GM13977 (cell line): ENCODE measurements at places on chromosomes 11 and 22.

DNA sequence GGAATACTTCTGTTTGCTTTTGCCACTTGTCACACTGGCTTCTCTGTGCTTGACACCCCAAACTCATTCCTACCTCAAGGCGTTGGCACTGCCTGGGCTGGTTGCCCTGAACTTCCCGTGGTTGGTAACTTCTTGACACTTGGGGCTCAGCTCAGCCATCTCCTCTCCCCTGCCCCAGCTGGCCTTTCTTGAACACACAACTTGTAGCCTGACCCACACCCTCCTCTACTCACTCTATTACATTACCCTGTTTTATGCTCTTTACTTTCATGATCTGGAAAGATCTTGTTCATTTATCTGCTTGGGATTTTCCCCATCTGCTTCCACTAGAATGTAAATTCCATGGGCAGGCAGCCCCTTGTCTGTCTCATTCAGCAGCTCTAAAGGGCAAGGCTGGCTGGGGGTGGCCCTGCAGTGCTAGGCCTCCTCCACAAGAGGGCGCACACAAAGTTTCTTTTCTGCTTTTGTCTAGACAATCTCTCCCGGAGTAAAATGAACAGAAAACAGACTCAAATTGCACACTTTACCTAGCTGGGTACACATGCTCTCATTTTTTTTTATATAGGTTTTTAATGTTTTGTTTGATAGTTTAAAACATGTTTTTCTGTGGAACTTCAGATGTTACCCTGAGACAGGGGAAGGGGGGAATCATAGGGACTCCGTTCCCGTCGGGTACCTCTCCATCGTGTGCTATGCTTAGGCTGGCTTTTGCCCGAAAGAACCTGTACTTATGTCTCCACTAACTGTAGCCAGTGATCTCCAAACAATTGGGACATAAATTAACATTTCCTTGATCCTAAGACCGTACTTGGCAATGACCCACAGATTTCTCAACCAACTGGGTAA lies 16.4 kb upstream of the MRGPRX2 start:
- peak; percentile 57 for DNase-seq

DNA sequence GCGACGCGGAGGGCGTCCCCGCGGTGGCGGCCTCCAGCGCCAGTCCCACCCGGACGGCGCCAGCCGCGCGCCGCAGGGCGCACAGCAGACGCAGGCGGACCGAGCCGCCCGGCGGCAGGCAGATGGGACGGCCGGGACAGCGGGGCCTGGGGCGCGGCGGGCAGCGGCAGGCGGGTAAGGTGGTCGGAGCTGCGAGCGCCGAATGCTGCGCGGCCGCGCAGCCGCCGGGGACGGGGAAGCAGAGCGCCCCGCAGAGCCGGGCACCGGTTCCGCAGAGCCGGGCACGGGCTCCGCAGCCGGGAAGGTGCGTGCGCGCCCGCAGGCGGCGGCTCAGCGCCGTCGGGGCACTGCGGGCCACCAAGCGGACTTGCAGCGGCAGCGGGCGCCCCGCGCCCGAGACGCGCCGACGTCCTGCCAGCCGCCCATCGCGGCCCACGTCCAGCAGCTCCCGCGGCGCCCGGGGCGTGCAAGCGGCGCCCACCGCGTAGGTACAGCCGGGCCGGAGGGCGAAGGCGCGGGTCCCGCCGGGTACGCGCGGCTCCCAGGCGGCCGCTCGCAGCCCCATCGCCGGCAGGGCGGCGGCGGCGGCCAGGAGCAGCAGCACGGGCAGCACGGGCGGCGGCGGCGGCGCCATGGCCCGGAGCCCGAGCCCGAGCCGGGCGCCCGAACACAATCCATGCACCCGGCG lies 739 bp downstream of the CELSR1 start:
- no peak for DNase-seq

GRCh38 chr11:46335890-46336562 lies 11.2 kb upstream of the DGKZ start:
- DNase-seq, result no peak

DNA sequence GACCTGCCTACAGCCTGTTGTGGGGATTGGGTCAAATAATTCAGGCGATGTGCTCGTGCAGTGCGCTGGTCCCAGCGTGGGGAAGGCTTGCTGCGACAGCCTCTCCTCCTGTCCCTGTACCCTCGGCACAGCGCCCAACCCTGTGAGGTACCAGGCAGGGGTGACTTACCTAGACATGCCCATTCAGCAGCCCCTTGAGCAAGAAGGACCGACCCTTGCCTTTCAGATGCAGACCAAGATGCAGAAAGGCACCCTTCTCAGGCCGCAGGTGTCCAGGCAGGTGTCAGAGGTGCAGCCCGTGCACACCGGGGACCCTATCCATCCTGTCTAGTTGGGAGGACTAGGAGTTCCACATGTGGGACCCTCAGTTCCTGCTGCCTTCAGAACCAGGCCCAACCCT lies 102.7 kb downstream of the BCR start:
- DNase-seq, result no peak

- DNase-seq, result no peak
These were observed 112.2 kb downstream of the MTNR1B start for GRCh38 chr11:93081694-93082093.

- no peak for DNase-seq
These were observed 100.7 kb downstream of the DBX1 start for GRCh38 chr11:20059587-20060021.
